ENCODE measurements at places on chromosomes 16 and 17. TPM values are rescaled to one million over a fixed set of nuclear protein-coding genes. Genes with fewer than 3 reads are reported as not detected.

- peak; percentile 18 for DNase-seq
These were observed 101.0 kb downstream of the SYCE1L start for GRCh38 chr16:77300256-77300655.

DNA sequence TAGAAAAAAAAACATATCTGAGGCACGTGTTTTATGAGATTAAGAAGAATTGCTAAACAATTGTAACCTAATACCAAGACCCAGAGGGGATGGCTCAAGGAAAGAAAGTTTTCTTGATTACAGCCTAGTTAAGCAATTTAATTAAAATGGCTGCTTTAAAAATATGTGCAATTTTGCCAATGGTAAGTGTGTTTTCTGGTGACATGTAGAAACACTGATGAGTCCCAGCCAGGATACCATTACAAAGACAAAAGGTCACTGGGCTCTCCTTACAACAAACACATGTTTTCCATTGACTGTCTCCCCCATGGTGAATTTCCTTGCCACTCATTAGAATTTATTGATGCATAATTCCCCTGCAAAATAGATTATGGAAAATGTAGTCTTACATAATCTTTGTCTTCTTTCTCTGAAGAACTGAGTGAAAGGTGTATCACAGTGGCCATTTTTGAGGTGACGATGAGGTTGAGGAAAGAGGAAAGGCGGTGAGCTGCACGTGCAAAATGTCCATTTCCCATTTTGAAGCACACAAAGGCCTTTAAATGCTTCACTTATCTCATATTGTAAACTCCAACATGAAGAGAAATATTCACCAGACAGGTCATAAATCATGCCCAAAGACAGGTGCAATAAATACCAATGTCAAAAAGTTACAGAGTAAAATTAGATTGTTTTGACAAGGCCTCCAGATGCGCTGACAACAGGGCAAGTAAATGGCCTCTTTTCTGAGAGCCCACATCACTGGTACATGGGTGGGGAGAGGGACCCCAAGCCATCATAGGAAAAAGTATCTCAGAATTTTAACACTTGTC is 696.9 kb downstream of the KCNJ2 start:
- no peak for DNase-seq

- DNase-seq = no peak
These were observed 208.6 kb downstream of the FOXL1 start for GRCh38 chr16:86786994-86787393.

DNA sequence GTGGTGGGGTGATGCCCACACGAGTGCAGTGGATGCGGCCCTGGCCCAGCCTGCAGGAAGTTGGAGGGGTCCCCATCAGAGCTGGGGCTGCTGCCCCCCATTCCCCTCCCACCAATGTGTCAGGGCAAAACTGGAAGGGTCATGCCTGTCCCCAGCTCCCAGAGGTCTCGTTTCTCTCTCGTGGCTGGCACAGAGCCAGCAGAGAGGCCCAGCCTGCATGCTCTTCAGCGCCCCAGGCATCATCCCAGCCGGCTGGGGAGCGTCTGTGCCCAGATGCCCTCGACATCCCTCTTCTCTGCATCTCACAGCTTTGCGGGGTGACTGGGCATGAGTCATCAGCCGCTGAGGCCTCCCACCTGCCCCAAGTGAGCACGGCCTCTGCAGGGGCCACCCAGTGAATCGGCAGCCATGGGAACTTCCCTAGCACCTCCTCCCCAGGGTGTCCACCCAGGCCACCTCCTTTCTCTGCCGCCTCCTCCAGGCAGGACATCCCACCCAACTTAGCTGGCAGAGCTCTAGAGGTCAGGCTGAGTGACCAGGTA is 9.8 kb upstream of the CSNK1D start:
- DNase-seq = no peak

GRCh38 chr17:13030056-13030455 is 12.2 kb upstream of the ELAC2 start:
- no peak for DNase-seq

DNA sequence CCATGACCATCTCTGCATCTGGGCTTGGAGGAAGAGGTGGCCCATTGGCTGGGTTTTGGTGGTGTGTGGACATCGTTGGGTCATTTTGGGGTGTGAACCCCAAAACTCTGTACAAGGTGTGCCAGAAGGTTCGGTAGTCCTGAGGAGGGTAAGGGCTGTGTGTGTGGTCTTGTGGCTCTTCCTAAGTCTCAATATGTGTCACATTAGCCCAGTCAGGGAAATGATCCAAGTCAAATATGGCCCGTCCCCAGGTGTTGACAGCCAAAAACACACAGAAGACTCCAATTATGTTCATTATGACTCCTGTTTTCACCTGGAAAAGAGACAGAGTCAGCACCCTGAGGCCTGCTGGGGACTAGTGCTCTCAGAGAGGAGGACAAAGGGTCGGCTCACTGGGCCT is 27.1 kb downstream of the SLC13A5 start:
- DNase-seq = no peak

DNA sequence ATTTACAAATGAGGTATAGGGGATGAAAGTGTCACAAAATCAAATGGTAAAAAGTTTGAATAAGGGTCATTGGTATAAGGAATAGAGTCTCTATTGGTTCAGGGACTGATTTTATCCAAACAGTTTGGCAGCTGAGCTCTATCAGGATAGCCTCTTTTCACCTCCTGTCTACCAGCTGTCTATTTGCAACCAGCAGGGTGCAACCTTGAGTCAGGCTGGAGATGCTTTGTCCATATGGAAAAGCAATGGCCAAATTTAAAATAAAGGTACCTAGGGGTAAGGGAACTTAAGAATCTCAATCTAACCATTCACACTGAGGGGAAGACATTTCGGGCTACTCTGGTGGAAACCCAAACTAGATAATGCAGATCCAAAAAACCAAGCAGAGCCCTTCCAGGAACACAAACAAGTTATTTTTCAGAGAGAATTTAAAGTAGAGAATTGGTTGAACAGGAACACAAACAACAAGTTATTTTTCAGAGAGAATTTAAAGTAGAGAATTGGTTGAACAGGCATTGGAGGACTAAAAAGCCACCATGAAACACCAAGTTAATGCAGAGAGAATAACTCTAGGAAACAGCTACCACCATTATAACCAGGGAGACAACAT is 12.6 kb upstream of the CA10 start:
- no peak for DNase-seq

- no peak for DNase-seq
These were observed 37.4 kb upstream of the IL21R start for GRCh38 chr16:27364493-27365141.

GRCh38 chr16:3655396-3656159 is 1.1 kb downstream of the DNASE1 start:
- DNase-seq = no peak

- DNase-seq = no peak
These were observed 132.2 kb upstream of the MPHOSPH6 start for GRCh38 chr16:82302042-82302727.

DNA sequence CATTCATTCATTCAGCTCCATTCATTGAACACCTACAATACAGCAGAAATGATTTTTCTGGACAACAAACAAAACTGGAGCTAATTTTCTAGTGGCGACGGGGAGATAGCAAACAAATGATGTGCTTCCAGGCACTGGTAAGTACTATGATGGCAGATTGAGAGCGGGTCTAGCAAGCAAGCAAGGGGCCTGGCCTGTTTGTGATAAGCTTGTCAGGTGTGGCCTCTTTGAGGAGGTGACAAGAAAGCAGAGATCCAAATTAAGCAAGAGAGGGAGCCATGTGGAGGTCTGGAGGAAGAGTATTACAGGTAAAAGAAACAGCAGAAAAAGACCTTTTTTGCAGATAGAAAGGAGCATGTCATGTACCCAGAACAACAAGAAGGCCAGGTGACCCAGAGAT is 216.1 kb upstream of the CPHXL start:
- no peak for DNase-seq

GRCh38 chr16:86949630-86950029 is 367.6 kb downstream of the C16orf95 start:
- DNase-seq = no peak

DNA sequence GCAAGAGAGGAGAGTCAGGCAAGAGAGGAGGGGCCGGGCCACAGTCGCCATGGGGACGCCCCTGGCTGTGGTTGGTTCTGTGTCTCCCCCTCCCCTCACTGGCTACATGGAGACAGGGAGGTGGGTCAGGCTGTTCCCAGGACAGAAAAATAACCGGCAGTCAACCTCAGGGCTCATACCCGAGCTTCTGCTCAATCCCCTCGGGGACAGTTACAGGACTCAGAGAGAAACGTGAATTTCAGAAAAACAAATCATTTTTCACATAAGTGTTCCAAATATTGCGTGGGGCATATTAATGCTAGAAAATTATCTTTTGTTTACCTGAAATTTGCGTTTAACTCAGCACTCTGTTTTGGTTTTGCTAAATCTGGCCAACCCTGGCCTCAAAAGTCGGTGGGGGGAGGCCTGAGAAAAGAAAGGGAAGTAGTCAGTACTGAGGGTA is 22.2 kb upstream of the CPSF4L start:
- no peak for DNase-seq

Gene INO80E
- 15.7 TPM for total RNA-seq

Gene NETO2
- 14.8 TPM for total RNA-seq

Gene ZNF423
- 3.5 TPM for total RNA-seq

Gene KRT9
- not detected for total RNA-seq

Gene CCL3
- total RNA-seq = not detected

Gene MYH3
- 0.40 TPM for total RNA-seq

Gene CCP110
- total RNA-seq = 6.5 TPM

Gene C17orf58
- 32.7 TPM for total RNA-seq
